Stimulated activated CD4-positive, alpha-beta T cell treated with anti-CD3 and anti-CD28 coated beads, Interleukin-15, amount 100 ng/mL, for 1 hour (primary cell): ENCODE measurements at places on chromosomes 5 and 9.

DNA sequence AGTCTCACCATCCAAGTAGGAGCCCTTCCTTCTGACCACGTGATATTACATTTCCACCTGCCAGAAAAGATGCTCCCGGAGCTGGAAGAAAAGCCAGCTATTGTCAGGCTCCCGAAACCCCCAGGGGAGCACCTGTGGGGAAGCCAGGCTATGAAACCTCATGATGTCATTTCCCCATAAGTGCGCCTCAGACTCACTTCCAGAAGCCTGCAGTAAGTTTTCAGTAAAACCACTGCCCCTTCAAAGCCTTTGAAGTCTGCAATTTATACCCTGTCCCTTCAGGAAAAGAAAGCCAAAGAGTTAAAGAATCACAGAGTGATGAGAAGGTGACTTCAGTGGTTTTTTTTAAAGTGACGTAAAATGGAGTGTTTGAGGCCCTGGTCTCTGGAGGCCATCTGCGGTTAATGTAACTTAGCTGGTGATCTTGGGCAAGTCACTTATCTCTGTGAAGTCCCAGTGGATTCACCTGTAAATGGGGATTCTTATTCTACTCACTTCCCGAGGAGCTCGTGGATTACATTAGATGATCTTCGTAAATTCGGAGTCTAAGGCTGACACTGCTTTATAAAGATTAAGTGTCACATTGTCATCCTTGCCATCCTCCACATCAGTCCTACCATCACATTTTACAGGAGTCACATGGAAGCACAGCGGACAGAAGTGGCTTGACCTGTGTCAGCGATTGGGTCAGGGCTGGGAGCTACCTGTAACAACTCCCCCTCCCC, 2.6 kb upstream of the SEMA6A start:
- DNase-seq = no peak

- DNase-seq = no peak
Measured at GRCh38 chr9:117164512-117164911, 250.3 kb downstream of the ASTN2 start.

DNA sequence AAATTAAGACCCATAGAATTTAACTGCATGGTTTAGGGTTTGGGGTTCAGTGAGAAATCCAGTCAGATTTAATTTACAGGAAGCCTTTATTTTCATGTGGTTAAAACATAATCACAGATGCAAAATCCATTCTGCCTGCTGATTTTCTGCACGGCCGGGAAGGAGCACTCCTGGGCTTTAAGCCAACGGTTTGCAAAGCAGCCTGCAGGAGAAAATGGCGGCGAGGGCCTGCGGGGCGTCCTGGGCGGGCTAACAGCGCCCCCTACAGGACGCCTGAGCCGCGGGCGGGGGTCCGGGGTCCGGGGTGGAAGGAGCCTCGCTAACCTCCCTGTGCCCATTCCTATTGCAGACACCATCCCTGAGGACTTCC, 47.6 kb downstream of the THBS4 start:
- peak; percentile 52 for DNase-seq

- DNase-seq = peak; percentile 35
Measured at GRCh38 chr5:80960531-80961375, 590 bp downstream of the RASGRF2 start.

DNA sequence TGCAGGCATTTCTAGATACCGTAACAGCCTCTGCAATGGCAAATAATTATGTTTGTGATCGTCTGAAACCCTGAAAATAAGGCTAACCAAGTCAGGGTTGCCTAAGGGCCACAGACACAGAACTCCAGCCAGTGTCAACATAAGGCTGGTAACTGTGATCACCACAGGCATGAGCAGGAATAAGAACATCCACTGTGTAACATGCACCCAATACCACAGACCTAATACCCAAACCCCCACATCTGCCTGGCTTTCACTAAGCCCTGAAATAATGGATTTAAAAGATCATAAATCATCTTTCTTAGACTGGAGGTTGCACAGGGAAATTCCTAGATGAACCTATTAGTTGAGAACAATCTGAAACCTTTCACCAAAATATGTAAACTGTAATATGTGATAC, 394.5 kb downstream of the NFIB start:
- no peak for DNase-seq

GRCh38 chr5:96259151-96259772, 173.8 kb downstream of the PCSK1 start:
- no peak for DNase-seq

- DNase-seq = no peak
Measured at GRCh38 chr5:44358421-44358820, 30.8 kb downstream of the FGF10 start.

DNA sequence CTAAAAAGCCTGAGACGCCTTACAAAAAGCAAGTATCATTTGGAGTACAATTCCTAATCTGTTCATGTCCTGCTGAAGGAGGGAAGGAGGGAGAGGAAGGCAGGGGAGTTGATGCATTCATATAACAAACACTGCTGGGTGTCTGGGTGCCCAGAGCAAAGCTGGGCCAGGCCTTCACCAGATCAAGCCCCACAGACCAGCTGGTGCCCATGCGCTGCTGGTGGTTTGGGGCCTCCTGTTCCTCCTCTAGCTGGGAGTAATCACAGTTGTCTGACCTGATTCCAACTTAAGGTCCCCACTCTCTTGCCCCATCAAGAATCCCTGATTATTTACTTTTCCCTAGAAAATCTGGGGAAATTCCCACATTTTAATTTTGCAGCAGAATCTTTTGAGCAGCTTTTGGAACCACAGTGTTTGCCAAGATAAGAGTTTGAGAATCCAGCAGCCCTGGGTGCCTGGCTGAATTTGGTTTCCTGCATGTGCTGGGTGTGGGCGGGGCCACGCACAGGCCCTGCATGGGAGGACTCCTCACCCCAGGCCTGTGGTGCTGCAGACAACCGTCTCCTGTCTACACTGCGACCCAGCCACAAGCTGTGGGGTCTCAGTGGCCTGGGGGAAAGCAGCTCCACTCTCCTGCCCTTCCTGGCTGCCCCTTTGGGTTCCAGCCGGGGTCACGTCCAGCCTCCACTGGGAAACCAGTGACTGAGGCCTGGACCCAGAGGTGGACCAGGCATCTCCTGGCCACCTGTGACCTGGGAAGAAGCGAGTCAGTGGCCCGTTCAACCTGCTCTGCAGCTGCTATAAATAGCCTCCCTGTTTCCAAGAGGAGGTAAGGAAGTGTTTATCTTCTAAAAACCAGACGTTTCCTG, 47.5 kb downstream of the NEURL1B start:
- DNase-seq = peak; percentile 18

DNA sequence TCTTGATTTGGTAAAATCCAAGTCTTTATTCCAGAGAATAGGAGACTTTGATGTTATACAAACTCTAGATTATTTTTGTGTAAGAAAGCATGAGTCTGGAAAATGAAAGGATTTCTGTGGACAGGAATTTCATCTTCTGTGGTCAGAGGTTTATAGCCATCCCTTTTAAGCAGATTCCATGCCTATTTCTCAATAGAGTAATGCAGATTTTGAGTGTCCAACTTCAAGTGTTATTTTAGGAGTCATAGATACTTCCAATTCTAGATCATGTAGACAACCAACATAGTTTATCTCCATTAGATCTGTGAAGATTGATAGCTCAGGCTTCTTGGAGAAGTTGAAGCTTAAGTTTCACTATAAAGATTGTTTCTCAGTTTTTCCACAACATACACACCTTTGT, 379.7 kb downstream of the PSAT1 start:
- no peak for DNase-seq

DNA sequence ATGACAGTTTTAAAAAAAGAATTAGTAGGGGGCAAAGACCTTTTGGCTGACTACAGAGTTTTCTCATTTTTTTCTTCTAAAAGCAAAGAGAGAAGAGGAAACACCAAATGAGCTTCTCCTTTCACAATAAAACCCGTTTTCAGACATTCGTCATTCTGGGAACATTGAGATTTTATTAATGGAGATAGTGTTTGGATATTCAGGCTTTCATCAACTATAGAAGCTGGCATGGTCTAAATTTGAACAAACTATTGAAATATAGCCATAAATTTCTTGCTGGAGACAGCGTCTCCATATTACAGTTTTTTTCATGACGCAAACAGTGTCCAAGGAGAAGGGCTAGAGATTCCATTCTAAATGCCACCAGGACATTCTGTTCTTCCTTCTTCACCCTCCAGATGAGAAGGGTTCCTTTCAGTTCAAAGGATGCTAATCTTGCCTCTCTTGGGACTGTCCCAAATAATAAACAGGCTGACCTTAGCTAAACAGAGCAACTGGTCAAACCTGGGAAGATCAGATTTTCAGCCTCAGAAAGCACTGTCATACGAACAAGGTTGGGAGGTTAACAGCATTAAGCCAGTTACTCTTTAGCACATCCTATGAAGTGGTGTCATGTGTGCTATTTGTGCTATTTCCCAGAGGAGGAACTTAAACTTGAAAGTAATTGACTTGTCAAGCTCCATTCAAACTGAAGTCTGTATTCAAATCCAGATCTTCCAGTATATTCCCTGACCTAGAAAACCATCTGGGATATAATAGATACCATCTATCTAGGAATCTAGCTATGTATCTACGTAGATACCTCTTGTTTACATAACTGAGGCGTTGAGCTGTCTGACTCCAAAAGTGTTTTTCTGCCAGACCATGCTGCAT, 125.6 kb downstream of the LPAR1 start:
- DNase-seq = no peak
